ENCODE measurements at places on chromosomes 1 and 21.
A peak's percentile ranks its signal among the peaks of the same experiment; 100 is the strongest.

GRCh38 chr1:226825037-226825745, 45.2 kb upstream of the PSEN2 start:
- no peak for DNase-seq

DNA sequence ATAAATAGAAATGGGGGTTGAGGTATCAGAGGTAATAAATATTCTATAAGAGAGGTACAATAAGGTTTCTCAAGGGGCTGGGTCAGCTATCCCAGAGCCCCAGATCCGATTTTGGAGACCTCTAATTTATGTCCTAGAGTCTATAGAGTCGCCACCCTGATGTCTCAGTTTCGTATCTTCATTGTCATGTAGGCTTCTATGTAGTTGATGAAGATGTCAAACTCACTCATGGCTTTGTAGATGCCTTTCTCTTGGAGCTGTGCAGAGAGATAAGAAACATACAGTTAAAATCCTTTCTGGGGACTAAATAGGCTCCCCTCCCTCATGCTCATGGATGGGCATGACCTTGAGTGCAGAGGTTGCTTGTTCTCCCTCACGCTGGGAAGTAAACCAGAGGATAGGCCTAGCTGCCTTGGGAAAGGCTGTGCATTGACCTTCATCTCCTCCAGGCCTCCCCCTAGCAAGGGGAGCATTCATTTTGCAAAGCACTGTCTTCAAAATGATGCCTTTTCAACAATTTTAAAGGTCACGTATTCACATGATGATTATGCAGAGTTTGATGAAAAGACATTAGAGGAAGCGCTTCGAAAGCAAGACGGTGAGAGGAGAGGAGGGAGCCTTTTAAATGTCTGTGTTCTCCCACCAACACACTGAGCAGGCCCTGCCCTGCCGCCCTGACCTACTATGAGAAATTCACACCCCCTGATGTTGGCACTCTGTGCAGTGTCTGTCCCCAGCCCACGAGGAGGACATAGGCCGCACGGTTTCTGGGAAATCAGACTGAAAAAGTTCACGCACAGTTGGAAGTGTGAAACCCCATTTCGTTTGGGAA, 1.9 kb upstream of the IL19 start:
- no peak for DNase-seq

DNA sequence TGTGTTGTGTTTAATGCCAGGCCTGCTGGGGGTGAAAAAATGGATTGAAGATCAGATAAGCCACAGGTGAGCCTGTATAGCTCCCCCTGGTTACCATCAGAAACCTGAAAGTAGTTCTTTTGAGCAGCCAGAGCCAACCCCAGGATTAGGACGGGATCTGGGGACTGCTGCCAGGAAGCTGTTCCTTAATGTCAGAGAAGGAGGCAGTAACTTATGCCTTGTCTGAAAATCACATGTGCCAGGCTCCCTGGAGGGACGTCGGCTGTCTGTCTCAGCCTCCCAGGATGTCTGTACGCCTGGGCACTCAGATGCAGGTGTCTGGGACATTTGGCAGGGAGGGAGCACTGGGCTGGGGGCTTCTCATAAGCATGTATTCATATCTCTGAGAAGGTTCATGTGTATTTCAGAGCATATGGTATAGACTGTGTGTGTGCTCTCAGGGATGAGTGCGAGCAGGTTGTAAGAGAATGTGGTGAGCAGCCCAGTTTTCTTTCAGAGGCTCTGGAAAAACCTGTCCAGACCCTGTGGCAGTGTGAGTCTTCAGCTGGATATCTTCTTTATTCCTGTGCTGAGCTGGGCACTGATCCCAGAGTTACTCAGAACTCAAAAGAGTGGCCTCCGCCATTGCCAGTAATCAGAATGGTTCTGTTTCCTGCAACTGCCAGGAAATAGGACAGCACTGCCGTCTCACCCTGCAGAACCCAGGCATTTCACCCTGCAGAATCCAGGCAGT, 2.8 kb downstream of the FAM43B start:
- no peak for DNase-seq

- DNase-seq: no peak
These were observed 13.6 kb downstream of the ACTL8 start for GRCh38 chr1:17768651-17769241.

DNA sequence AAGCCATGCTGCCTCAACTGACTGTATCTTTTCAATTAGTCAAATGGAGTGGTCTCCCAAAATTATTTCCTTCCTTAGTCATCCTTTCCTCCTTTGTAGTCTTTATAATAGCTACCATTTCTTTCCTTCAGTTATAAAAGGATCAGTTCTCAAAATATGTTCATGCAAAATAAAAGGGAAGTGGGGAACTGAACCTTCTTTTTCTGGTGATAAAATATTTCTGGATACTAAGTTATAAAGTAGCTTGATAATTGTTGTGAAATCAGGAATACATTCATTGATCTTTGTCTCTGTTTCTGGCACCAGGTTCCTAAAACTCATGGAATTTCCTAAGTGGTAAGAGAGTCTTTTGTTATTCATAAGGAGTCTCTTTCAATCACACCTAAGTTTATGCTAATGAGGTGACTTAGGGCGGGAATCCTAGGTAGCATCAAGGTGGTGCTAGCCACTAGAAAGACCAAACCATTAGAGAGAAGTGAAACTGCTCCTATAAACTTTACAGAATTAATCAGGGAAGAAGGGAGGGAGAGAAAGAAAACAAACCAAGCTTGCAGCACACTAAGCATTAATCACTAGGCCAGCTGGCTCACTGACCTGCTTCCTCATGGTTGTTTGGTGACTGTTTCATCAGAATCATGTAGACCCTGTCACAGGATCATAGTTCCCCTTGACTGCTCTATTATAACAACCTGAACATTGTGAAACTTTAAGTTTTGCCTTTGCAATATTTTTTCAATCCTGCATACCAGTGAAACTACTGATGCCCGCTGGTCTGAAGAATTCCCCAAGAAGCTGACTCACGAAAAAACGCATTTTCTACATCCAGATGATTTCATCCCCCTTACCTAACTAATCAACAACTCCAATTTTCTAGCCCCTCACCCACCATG, 161.6 kb upstream of the PTBP2 start:
- DNase-seq: no peak

DNA sequence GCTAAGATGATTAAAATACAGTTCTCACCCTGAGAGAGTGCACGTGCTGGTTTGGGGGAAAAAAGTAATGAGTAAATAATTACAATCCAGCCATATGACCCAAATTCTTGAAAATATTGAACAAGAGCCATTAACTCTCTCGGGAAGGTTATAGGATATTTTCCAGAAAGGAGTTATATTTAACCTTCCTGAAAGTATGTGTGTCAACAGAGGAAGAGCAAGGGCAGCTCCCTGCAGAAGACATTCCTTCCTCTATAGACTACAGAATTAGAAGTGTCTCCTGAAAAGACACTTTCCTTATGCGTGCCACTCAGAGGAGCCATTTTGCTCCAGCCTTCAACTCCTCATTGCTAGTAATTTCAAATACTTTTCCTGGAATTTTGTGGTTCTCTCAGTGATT, 648.7 kb downstream of the USP25 start:
- DNase-seq: no peak

- DNase-seq: no peak
These were observed 54.7 kb downstream of the RIPK4 start for GRCh38 chr21:41712201-41712600.

DNA sequence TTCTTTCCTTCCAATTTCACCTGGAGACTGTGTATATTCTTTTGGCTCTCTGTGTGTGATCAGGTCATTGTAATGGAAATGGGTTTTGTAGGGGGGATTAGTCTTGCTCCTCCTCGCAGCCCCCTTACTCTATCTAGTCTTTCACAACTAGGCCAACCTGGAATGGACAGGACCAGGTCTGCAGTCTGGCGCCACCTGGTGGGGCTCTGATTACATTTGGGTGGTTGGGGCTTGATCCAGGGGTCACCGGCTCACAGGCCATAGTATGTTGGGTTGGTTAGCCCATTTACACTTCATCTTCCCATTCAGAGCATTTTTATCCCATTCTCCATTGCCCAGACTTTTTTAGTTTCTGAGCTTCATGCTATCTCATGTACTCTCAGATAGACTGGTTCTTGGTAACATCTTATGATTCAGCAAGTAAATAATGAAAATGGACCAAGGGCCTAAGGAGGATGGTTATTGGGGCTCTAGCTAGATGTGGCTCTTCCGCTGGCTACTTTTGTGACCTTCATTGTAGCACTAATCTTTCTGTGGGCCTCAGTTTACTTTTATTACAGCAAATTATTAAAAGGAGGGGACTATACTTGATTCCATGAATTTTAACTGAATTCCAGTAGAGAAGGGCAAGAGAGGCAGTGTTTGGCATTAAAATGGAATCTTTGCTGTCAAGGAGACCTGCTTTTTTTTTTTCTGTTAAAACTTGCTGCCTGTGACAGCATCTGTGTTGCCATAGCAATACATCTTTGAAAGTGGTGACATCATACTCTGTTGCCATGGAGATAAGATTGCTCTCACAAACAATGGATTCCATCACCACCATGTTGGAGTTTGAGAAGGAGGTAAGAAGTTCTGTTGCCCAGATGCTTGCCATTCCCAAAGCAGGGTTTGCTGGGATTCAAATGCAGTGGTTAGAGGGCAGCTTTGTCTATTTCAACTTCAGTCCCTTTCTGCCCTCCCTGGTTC, 150.1 kb downstream of the PLXNA2 start:
- DNase-seq: peak; percentile 28

DNA sequence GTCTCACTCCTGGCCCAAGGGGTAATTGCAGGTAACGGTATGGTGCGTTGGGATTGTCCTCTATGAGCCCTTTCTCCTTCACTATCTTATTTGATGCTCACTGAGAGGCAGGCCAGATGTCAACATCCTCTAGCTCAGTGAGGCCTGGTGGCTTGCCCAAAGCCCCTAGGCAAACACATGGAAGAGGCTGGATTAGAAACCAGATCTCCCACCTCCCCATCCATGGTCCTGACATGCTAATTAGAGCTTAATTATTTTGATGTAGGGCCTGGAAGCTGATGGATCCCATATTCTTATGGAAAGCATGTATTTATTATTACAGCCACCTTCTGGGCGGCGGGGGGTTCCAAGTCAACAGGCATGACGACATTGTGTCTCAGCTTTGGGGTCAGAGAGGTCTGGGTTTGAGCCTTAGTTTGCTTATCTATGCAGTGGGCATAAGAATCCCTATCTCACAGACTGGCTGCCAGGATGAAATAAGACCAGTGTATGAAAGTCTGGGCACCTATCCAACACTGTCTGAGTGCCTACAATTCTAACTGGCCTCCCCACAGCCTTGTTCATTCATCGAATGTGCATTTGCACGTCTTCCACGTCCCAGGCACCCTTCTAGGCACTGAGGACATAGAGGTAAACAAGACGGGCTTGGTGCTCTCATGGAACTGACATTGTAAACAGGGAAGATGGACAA, 6.2 kb downstream of the SMPDL3B start:
- no peak for DNase-seq

Measured in effector CD4-positive, alpha-beta T cell (primary cell).